ENCODE measurements at places on chromosomes 13 and 19. TPM values are rescaled to one million over a fixed set of nuclear protein-coding genes. Genes with fewer than 3 reads are reported as not detected.

ZNF808 gene
- polyA plus RNA-seq = 0.04 TPM

LGI4 gene
- polyA plus RNA-seq = 0.09 TPM

MAP4K1 gene
- 2.1 TPM for polyA plus RNA-seq

ZNF541 gene
- not detected for polyA plus RNA-seq

ZNF492 gene
- polyA plus RNA-seq = not detected
